GM23248 (cell line): ENCODE measurements at places on chromosomes 12 and 14.

DNA sequence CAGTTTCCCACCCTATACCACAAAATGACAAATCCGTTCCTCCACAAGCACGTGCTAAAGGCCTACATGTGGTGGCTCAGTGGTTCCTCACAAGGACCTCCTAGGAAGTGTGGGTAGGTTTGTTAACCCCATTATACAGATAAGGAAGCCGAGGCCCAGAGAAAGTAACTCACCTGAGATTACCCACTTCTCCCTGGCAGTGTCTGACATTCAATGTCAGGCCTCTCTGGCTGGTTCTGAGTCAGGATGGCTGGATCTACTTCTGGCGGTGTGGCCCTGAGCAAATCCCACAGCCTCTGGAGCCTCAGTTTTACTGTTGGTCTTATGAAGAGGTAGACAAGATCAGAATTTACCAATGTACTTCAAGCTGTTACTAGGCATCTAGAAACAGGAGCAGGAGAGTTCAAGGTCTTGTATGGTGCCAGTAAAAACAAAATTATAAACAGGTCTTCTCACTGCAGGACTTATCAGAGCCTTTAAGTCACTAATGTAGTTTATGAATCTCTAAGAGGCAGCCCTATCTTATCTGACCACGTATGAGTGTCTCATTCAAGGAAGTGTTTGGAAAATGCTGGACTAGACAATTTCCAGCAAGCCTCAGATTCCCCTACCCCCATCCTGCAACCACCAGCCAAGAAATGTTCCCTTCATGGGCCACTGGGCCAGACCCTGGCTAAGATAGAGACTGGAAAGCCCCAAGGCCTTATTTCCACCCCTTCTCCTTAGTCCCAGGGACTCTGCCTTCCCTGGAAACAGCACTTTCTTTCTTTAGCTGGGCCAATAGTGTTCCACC lies 4.2 kb downstream of the HSPB8 start:
- DNase-seq = no peak

- DNase-seq = no peak
Measured at GRCh38 chr12:104407438-104407837, 49.3 kb upstream of the CHST11 start.

DNA sequence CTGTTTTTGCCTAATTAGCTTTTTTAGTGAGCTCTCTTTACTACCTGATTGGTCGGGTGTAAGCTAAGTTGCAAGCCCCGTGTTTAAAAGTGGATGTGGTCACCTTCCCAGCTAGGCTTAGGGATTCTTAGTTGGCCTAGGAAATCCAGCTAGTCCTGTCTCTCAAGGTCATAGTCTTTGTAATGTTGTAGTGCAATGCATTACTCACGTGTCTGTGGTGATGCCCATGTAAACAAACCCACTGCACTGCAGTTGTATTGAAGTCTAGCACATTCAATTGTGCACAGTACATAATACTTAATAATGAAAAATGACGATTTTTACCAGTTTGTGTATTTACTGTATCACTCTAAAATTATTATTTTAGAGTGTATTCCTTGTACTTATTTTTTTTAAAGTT lies 335.5 kb downstream of the NUAK1 start:
- DNase-seq = peak; percentile 27

DNA sequence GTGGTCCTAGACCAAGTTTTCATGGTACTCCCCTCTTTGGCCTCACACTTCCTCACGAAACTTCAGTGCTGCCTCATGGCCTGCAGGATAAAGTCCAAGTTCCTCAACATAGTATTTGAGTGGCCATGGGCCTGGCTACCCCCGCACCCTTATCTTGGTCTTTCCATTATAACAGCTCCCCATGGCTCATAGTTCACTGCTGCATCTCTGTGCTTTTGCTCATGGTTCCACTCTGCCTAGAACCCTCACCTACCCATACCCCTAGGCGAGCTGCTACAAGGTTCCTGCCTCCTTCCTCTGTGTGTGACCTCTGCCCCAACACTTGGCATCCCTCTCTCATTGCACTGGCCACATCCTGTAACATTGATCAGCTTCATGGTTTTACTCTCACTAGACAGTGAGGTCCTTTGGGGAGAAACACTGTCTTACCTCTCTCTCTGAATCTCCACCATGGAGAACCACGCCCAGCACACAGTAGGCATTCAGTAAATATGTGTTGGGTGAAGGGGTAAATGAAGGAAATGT lies 158.9 kb downstream of the GPR65 start:
- no peak for DNase-seq

GRCh38 chr14:32244404-32244803 lies 41.3 kb upstream of the RNU6-8 start:
- peak; percentile 33 for DNase-seq
